Hematopoietic multipotent progenitor cell treated with erythropoietin and hydrocortisone succinate and interleukin-3 and kit ligand, for 17 days (in vitro differentiated cells): ENCODE measurements at places on chromosomes 1 and 21.

- no peak for DNase-seq
Observed at GRCh38 chr1:108049178-108049819, 84.3 kb upstream of the VAV3 start.

DNA sequence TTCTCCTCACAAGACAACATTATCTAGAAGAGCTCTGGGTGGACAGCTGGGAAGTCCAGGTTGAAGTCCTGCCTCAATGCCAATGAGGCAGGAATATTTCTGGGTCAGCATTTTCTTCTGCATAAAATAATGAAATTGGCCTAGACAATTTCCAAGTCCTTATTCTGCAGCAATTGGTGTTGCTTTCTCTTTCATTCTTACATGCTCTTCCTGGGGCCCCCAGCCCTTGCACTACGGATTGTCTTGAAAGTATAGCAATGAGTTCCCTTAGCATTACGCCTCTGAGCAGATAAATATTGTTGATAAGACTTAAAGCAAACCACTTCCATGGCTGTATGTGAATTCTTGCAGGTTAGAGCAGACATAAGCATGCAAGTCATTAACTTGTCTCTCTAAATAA, 188.5 kb downstream of the TGFBR3 start:
- no peak for DNase-seq

DNA sequence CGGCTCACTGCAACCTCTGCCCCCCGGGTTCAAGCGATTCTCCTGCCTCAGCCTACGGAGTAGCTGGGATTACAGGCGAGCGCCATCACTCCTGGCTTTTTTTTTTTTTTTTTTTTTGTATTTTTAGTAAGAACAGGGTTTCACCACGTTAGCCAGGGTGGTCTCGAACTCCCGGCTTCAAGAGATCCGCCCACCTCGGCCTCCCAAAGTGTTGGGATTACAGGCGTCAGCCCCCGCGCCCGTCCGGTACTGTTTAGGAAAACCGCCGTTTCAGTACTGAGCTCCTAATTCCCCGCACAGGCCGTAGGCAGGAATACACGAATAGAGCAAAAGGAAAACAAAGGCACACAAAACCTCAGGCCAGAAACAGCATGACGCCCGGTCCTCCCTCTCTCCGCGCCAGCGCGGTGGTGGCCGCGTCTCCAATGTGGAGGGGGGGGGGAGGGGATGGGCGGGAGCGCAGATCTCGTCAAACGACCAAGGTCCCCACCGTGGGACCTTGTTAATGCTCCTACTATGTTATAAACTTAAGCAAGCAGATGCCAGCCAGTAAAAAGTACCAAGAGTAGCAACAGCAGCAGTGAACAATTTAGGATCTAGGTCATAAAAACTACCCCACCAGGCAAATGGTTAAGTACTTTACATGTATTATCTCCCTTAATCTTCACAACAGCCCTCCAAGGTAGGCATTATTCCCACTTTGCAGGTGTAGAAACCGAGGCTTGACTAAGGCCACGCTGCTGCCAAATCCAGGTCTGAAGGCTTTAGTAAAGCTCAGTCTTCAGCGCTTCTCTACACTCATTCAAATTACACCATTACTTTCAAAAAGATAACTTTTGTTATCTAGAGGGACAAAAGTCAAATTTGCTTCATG, 648 bp upstream of the ADAR start:
- peak; percentile 31 for DNase-seq

DNA sequence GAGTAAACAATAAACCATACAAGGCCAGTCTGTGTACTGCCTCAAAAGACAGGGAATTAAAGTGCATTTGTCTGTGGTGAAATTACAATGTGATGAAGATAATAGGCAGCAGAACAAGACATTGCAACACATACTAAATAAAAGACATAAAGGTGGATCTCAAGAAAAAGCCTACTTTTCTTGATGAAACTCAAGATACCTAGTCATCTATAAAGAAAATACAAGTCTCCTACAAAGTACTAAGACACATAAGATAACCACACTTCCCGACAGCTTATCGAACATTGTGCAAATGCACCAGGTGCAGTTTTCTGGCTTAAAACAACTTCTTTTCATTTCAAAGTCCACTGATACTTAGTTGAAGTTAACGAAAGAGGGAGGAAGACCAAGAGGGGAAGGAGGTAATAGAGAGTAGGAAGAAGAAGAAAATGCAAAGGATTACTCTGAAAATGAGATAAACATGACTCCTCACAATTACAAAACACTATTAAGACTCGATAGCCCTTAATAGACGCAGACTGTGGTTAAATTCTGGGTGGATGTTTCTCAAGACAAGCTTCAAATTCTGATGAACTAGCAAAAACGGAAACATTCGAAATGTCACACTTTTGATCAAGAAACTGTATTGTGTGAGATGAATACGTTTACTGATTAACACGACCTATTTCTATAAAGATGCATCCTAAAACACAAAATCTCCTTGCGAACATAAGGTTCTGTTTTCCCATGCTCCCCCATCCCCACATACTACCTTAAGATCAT, 2.0 kb downstream of the HNRNPR start:
- peak; percentile 39 for DNase-seq

DNA sequence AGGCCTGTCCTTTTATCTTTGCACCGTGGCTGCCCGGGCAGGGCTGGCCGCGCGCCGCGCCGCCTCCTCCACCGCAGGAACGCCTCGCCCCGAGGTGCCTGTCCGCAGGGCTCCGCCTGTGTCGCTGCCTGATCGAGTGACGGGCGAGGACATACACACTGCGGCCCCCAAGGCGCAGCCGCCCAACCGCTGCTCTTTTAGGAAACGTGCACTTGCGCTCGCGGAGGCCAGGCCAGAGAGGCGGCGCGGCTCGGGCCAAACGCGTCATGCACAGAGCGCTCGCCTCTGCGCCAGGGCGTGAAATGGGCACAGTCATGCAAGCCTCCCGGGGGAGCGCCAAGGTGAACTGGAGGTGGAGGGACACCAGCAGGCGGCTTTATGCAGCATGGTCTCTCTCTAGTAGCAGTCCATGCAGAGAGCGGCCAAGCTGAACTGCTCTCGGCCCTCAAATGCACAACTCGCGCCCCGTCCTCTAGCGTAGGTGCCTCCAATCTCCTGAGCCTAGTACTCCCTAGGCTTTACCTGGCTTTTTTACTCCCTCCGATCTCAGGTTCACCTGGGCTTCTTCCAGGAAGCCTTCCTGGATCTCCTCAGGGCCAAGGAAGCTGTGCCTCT, 12.9 kb downstream of the TRABD2B start:
- DNase-seq, result no peak

- no peak for DNase-seq
Observed at GRCh38 chr1:210741564-210741963, 392.4 kb downstream of the KCNH1 start.

- no peak for DNase-seq
Observed at GRCh38 chr1:184052194-184052559, 647 bp downstream of the TSEN15 start.

DNA sequence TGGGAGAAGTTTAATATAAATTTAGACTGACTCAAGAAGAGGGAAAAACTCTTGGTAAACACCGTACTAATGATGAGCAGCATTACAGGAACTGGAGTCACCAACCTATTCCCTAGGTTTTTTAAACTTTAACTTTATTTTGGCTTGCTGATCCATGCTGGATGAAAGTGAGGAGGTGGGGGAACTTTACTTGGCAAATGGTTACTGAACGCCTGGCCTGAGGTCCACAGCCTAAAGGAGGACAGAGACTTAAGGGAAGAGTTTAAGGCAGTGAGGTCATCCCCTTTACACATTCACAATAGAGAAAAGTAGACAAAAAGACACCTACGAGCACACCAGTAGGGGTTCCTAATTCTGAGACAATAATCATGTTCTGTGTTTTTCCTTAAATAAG, 25.6 kb upstream of the A3GALT2 start:
- DNase-seq, result no peak

DNA sequence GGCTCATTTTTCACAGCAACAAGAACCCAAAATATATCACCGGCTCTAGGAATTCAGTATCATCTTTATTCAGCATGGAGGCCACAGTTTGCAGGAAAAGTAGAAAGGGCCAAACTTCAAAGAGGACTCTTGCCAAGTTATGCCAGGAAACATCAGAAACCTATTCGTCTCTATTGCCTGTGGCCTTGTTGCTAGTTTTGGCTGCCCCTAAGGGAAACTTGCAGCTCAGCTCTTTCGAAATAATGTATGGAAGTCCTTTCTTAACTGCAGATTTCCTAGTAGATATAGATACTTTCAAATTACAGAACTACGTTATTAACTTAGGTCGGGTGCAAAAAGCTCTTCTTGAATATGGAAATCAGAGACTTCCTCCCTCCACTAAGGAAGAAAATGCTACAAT, 4.2 kb upstream of the NENF start:
- DNase-seq, result no peak

DNA sequence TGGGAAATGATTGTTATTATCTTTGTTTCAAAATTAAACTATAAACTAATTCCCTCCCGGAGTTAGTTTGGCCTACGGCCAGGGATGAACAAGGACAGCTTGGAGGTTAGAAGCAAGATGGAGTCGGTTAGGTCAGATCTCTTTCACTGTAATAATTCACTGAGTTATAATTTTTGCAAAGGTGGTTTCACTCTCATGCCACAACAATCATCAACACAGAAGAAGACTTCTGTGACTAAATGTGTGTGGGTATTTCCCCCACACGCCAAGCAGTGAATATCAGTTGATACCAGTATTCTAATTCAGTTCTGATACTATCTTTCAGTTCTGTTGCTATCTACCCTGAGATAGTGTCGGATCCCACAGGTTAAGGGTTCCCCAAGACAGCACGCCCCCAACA, 215.1 kb downstream of the S1PR1 start:
- DNase-seq, result no peak

DNA sequence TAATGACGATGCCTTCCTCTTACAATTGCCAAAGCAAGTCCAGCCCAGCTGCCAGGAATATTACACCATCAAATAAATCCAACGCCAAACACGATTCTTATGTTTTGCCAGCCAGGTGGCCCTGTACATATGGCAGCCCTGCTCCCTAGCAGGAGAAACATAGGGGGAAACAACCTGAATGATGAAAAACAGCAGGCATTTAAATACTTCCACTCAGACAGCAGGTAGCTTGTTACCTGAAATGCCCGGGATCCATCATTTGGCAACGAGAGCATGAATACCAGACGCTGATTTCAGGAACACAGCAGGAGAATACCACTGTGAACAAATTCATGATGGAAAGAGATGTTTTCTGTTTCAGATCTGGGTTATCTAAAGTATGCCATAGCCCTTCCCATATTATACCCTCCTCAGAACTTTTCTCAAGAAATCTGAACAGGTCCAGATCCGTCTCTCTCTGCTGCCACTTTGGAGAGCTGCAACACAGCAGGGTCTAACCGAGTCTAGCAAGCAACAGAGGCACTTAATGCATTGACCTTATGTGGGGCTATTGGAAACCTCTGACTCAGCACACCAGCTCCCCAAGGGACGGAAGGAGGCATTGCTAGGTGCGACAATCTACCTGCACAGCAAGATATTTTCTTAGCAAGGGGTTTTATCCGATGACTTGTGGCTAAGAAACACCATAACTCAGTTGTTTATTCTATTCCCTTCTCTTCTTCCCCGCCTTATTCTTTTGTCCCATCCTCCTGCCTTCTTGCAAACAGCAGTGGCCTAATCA, 166.3 kb downstream of the BARHL2 start:
- no peak for DNase-seq

DNA sequence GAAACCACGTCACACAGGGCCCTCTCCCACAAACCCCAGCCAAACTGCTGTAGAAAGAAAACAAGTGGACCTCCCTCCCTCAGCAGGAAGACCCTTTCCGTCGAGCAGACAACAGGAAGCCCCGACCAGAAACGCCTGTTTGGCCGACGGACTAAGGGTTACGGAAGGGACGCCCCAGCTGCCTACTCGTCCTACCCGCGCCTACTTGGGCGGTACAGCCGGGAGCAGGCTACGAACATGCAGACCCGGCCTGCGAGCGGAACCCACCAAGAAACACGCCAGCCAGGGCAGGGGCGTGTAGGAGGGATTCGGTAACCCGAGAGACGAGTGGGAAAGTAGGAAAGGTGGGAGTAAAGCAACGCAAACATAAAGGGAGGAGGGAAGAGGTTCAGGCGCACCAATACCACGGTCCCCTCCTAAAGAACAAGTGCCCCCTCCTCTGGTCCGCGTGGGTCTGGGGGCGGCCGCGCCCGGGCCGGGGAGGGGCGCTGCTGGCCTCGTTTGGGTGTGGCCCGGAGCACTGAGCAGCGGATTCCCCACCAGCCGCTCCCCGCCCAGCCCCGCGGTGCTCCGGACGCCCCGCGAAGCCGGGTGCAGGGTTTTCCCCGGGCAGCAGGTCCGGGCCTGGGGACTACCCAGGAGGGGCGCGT, 450 bp downstream of the S100A10 start:
- peak; percentile 53 for DNase-seq

- DNase-seq, result peak; percentile 95
Observed at GRCh38 chr1:211258756-211259637, at the start of gene RCOR3. TSS of gene RCOR3 (plus strand) at chr1:211259366. CDS start at chr1:211259561, 195 bp downstream.

GRCh38 chr21:26851109-26851944, 6.1 kb upstream of the ADAMTS1 start:
- no peak for DNase-seq

DNA sequence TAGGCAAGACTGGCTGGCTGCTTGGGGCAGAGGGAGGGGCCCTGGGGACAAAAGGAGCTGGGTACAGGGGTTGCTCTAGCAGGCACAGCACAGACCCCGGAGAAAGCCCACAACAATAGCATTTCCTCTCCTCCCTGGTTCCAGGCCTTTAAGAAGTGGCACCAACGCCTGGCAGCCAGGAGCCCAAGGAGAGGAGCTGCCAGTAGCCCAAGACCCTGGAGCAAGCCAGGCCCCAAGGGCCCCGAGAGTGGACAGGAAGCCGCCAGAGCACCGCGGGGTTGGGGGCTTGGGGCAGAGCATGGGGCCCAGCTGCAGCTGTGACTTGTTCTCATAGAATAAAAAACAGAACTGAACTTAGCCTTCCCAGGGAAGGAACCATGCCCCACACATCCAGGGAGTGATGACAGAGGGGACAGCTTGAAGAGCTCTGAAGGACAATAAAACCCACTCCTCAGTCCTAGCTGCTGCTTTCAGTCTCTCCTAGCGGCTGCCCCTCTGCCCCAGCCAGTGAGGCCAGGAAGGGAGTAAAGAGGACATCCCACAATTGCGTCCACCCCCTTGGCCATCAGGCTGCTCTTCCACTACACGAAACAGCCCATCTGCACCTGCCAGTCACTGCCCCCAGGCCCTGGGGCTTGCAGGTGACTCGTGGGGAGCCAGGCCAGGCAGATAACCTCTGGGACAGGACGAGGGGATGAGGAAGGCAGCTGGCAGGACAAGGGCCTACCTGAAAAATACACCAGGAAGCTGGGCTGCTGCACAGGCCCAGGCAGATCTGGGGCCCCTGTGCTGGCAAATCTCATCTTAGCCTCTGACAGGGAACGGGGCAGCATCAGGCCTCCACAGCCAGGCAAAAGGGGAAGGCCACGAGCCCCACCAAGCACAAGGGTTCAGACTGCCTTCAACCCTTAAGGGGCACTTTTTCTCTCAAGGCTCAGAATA, 16.4 kb downstream of the MTHFR start:
- peak; percentile 21 for DNase-seq
